ENCODE measurements at places on chromosomes 16 and 17.

DNA sequence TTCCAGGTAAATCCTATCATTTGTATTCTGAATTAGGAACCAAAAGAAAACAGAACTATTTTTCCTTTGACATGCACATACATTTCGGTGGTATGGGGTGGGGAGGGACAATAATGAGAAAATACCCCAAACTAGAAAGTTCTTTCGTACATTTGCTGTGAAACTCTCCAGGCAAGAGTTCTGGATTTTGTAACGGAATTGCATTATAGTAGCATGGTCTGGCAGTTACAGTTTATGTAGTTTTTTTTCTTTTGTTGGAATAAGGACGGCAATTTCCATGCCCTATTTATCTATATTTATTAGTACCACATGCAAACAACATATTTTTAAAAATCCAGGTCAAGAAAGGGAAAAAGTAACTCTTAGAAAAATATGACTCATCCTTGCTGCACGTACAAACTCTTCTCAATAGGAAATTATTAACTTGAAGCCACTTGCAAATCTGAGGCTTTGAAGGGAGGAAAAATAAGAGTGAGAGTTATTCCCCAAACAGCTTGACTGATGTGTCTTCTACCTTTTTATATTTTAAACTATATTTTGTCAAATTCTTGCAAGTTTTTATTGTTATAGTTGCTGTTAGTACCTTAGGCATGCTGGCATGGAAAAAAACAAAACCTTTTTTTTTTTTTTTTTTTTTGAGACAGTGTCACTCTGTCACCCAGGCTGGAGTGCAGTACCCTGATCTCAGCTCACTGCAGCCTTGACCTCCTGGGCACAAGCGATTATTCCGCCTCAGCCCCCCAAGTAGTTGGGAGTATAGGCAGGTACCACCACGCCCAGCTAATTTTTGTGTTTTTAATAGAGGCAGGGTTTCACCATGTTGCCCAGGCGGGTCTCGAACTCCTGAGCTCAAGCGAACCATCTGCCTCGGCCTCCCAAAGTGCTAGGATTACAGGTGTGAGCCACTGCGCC, 69.3 kb downstream of the WWP2 start:
- DNase-seq, result no peak

GRCh38 chr16:16073001-16073545, 123.7 kb downstream of the ABCC1 start:
- DNase-seq, result no peak

GRCh38 chr16:25161753-25162367, 50.3 kb downstream of the LCMT1 start:
- DNase-seq, result no peak

DNA sequence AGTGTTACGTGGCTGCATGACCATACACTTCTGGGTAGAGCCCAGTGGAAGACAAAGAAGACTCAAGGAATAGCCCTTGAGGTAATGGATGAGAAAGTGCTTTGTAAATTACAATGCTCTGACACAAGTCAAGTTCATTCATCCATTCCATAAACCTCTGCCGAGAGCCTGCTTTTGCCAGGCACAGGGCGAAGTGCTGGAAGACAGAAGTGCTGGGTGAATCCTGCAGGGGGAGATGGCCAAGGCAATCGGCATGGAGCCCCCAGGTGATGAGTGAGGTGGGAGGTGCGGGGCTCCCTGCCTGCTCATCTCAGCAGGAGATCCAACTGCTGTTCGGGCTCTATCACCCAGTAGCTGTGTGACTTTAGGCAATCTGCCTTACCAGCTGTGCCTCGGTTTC, 2.8 kb upstream of the SOCS3 start:
- DNase-seq, result no peak

- no peak for DNase-seq
These were observed 82.8 kb downstream of the METRNL start for GRCh38 chr17:83162035-83162745.

GRCh38 chr17:65495122-65496055, 66.1 kb downstream of the AXIN2 start:
- DNase-seq, result no peak

DNA sequence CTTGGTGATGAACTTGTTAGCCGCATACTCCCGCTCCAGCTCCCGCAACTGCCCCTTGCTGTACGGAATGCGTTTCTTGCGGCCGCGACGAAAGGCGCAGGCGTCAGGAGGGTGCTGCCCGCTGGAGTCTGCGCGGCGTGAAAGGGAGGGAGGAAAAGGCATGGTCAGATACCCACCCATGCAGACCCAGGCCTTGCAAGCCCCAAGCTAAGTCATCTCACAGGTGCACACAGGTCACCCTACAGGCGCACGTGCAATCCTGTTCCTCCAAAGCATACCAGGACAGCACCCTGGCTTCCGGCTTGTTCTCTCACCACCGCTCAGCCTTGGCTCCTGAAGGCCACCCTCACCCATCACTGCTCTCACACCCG, 1.6 kb downstream of the HOXB13 start:
- DNase-seq, result no peak

All from hematopoietic multipotent progenitor cell treated with erythropoietin and hydrocortisone succinate and interleukin-3 and kit ligand, for 8 days (in vitro differentiated cells).